ENCODE measurements at places on chromosomes 1 and 21.

- no peak for DNase-seq
Measured at GRCh38 chr1:3219005-3219790, 150.2 kb downstream of the PRDM16 start.

DNA sequence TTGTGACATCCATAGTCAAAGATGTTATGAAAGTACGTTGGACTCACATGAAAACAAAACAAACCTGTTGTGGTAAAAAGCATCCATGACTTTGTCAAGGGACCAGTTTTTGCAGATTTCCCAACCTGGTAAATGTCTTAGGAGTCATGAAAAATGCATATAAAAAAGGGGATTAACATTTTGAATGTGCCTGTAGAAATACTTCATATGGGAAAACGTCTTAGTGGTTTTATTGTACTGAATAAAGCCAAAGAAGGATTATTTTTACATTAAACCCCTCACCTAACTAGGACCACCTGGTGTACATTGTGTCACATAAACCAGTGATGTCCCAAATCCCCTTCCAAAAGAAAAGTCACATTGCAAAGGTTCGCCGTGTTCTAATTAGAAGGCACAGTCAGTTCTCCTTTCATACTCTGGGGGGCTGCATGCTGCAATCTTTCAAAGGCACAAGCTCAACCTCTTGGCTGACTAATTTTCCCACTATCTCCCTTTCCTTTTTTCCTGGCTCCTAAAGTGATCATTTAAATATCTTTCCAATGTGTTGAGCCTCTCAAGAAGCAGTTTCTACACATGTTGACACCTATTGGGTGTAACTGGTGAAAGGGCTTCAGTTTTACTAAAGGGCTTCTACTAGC, 119.8 kb upstream of the SPAG17 start:
- no peak for DNase-seq

GRCh38 chr21:46349134-46349760, 25.3 kb downstream of the PCNT start:
- DNase-seq = no peak

DNA sequence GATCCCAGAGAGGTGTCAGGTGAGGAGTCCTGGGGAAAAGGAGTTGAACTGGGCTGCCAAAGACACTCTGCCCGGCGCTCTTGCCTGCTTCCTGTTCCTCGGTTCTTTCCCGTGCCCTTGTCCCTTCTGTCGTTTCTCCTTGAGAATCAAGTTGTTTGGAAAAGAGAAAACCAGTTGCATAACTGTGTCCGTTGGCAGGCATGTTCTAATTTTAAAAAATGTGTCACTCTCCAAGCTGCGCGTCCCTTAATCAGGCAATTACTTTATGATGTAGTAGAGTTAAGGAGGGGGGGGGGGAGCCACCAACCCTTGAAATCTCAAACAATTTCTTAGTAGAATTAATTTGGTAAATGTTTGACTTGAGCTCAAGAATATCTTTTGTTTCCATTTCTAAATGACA, 105.9 kb upstream of the IGSF21 start:
- no peak for DNase-seq

DNA sequence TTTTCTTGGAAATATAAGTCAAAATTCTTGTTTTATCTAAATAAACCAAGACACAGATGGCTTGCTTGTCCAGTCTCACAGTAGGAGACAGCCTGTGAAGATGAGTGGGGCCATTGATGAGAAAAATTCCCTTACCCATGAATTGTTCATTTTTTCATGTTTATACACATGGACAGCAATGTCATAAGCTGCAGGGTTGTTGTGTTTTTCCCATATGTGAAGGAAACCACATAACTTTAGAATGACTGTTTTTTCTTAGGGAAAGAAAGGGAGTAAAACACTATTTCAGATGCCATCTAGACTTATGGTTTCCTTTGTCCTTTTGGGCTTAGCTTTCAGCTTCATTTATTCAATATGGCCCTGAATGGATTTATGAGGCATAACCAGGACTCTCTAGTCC, 622.5 kb upstream of the NR5A2 start:
- DNase-seq = no peak

GRCh38 chr1:237834461-237834860, 56.3 kb downstream of the ZP4 start:
- no peak for DNase-seq

GRCh38 chr1:204915861-204916495, 45.3 kb downstream of the NFASC start:
- DNase-seq = no peak

GRCh38 chr1:239819096-239819495, 272.6 kb upstream of the FMN2 start:
- DNase-seq = peak; percentile 5

GRCh38 chr1:207791290-207791689, 39.4 kb downstream of the CD46 start:
- no peak for DNase-seq

DNA sequence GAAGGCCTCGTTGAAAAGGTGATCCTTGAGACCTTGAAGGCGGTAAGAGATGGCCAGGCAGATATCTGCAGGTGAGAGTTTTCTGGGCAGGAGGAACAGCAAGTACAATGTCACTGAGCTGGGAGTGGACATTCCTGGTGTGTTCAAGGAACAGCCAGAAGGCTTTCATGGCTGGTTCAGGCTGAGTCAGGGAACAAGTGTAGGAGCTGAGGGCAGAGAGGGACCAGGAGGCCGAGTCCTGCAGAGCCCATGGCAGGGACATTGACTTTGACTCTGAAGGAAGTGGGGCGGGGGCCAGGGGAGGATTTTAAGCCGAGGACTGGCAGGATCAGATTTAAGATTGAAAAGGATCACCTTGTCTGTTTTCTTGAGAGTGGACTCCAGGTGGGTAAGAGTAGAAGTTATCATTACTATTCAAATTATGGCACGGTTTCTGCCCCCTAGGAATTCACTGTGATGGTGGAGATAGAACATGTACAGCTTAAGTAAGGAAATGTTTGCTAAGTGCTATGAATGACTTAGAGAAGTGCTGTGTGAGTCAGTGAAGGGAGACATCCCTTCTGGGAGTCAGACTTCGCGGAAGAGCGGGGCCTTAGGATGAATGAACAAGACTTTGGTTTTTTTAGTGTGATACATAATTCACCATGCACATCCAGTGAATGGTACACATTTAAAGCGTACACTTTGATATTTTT, 202.3 kb downstream of the KIF26B start:
- no peak for DNase-seq

GRCh38 chr21:15054606-15055239, 10.1 kb downstream of the NRIP1 start:
- no peak for DNase-seq

DNA sequence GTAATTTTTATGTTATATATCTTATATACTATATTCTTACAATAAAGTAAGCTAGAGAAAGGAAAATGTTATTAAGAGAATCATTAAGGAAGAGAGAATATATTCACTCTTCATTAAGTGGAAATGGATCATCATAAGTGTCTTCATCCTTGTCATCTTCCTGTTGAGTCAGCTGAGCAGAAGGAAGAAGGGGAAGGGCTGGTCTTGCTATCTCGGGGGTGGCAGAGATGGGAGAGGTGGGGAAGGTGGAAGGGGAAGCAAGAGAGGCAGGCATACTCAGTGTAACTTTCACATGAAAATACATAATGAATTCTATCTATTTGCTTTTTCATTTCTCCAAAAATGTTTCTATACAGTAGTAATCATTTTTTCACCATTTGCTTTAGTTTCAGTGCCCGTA, 5.1 kb downstream of the DNASE2B start:
- DNase-seq = no peak

DNA sequence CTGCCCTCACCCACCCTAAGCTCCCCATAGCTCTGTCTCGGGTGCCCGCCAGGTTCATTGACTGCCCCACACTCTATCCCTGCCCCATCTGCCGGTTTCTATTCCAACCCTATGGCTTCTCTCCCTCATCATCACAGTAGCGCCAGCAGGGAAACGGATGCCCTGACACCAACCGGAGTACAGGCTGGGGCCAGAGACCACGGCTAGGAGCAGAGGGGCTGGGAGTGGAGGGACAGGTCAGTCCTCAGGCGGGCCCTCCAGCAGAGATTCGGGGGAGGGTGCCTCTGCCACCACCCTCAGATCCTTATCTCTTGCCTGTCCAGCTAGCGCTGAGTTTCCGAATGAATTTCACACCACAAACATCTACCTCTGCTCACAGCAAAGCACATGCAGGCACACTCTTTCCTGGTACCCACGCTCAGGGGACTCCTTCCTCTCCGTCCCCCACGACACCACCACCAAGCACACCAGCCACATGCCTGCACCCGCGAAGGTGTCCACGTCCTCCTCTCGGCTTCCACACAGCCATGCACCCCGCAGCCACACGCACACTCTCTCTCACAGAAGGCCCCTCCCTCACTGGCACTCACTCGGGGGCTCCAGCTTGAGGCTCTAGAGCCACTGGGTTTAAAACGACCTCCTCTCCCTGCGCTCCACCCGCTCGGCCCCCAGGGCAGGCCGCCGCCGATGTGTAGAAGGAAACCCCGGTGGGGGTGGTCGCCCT, 7.2 kb downstream of the TAL1 start:
- DNase-seq = no peak
